ENCODE measurements at places on chromosomes 2 and 18.

DNA sequence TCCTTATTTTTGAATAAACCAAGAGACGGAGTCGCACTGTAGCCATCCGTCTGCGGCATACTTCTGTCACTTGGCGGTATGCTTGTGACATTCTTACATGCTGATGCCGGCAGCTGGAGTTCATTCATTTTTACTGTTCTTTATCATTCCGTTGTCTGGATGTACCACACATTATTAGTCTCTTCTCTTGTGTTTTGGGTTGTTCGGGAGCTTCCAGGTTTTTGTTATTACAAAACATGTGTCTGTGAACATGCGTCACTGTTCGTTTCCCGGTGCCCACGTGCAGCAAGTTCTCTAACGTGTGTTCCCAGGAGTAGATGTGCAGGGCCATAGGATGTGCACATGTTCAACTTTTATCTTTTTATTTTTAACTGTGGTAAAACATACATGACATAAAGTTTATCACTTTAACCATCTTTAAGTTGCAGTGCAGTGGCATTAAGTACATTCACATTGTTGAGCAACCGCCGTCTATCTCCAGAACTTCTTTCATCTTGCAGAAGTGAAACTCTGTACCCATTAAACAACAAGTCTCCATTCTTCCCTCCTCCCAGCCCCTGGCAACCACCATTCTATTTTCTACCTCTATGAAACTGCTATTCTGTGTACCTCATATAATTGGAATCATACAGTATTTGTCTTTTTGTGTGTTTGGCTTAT, 40.1 kb downstream of the MTCL1 start:
- DNase-seq: no peak

DNA sequence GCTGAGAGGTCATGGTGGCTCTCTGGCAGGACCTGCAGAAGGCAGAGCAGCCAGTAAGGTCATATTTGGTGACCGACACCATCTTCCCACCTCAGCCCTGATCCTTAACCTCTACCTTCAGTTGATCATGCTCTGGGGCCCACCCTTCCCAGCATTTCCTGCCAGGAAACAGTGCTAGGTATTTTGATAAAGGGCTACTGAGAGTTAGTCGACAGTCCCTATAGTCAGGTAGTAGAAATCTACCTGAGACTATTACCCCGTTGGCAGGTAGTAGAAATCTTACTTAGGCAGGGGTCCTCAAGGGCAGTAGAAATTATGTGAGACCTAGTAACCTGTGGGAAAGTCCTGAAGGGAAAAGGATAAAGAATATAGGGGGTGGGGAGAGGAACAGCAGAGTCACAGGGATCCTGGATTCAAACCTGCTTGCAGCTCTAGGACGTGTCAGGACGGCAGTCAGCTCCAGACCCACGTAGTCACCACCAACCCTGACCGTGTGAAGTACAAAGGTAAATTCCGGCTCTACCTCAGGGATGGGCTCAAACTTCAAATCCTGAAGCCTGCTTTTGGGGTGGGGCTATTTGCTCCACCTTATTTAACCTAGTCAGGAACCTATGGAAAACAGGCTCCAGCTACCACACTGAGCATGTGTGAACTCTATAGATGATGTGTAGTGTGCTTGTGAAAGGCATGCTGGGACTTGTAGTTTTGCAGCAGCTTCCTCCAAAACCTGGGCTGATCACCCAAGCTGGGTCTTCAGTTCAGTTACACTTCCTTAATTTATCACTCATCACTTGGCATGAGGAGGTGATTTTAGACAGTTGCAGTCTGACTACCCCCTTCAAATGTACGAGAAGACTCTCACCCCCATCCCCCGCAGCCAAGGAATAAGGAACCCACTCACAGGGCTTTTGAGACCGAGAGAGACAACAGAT, at the start of gene DQX1:
DQX1 (minus strand) TSS at position 515 of the 932 bp plus-strand sequence; CDS start at position 13, 502 bp downstream.
- peak; percentile 54 for DNase-seq

DNA sequence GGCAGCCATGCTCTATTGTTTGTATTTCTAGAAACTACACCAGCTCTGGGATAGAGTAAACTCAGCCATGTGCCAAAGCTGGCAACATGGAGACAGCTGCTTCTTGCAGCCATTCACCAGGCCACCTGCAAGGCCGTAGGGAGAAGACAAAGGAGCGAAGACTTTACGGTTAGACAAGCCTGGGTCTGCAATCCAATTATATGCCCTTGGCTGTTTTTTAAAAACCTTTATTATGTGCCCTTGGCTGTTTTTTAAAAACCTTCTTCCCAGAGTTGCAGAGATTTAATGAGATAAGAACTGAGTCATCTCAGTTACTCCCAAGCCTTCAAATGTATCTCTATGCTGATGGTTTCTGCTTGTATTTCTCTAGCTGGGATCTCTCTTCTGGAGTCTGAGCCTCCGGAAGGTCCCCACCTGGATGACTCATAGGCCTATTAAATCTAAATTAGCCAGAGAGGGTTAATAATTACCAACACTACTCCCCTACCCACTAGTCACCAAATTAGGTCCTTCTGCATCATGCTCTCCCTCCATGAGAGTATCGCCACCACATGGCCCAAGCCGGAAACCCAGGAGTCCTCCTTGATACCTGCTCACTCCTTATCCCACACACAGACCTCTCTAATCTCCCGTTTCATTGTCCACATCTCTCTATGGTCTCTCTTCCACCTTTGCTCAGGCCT, 17.5 kb upstream of the DPP4 start:
- DNase-seq: no peak

- DNase-seq: peak; percentile 4
Measured at GRCh38 chr2:161237392-161238264, 70.6 kb upstream of the PSMD14 start.

GRCh38 chr2:86371527-86371926, 34.1 kb upstream of the REEP1 start:
- no peak for DNase-seq

- no peak for DNase-seq
Measured at GRCh38 chr2:132627536-132627935, 42.5 kb downstream of the LYPD1 start.

DNA sequence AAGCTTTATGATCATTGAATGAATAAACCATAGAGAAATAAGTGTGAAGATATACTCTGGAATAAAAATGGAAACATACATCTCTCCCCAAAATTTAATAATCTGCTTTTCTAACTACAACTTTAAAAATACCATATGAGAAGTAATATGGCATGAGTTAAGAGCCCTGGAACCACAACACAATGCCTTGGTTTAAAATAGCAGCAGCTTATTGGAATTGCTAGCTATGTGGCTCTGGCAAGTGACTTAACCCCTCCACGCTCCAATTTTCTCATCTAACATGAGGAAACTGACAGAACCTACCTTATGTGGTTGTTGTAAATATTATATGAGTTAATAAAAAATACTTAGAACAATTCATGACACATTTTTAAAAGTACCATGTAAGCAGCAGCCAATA, 76.4 kb downstream of the VPS54 start:
- DNase-seq: no peak

- no peak for DNase-seq
Measured at GRCh38 chr2:3189076-3189591, 188.5 kb downstream of the EIPR1 start.

DNA sequence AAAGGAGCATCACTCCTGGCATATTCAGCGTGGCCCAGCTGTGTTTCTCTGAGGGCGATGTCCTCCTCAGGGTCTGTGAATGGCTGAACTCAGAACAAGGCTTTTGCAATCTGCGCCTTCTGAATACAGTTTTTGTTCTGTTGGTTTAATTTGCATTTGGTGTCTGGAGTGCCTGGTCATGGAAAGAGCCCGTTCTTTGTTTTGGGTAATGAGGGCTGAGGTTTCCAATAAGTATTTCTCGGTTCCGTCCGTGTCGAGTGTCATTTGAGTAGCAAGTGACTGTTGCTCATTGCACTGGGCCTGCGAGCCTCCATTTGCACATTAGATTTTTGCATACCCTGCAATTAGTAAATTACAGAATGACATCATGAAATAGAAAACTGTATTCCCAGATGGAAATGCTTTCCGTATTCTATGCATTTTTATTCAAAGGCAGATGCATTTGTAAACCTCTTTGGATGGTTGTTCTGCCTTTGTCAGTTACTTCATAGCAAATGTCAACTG, 57.3 kb downstream of the NEDD4L start:
- no peak for DNase-seq

DNA sequence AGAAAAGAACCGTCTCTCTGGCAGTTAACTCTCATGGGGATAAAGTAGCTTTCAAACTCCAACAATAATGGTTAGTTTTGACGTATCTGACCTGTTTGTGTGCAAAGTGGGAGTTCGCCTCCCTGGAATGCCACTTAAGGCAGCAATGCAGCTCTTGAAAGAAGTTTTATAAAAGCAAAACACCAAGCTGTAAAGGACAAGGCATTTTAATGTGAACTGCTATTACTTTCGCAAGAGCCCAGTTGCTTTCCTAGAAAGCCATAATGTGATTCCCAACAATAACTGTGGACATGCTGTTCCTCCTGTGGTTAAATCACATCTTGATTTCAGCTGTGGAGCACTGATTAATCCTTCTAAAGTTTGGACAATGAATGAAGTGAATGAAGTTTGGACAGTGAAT, 303.7 kb downstream of the PTPRM start:
- DNase-seq: no peak
